ENCODE measurements at places on chromosomes 4 and X.

DNA sequence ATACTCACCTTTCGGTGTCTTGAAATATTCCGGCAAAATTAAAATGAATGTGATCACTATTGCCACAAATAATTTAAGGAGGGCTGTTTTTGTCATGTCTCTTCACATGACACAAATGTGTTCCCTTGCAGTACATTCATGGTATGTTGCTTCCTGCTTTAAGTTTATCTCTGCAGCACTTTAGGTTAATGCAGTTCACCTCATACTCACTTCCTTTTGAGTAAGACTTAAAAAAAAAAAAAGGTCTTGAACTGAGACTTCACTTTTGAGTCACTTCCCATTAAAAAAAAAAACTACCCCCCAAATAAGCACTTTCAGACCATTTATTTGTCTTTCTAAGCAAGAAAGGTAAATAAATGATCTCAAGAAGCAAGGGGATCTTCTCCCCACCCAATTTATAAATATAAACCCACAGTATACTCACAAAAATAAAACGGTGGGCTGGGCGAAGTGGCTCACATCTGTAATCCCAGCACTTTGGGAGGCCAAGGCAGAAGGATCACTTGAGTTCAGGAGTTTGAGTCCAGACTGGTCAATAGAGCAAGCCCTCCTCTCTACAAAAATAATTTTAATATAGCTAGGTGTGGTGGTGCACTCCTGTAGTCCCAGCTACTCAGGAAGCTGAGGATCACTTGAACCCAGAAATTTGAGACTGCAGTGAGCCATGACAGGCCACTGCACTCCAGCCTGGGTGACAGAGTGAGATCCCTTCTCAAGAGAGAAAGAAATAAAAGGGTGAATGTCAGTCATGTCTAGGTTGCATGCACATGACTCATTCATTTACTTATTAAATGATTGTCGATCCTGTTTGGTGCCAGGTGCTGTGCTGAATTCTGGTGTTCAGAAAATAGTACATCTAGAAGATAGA lies at the start of gene TMEM156:
Gene TMEM156, minus strand, starts transcription at position 192 of the 868 bp plus-strand sequence. Its CDS starts 96 bp downstream, at position 96.
- peak; percentile 52 for DNase-seq

DNA sequence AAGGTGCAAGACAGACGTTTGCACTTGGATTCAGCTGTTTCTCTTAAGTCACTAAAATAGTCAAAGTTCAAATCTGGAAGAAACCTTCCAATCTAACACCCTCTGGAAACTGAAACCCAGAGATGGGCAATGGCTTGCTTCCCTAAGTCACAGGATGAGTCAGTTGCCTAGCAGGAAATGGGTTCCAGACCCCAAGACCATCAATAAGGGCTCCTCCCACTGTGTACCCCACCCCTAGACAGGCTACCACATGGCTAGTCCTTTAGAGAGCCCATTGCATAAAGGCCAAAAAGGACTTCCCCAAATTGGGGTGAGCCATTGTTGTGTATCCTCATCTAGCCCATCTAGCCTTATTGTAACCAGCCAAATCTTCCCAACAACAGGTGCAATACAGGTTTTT lies 216.2 kb downstream of the HS6ST2 start:
- DNase-seq: no peak

GRCh38 chr4:15420642-15421041 lies 7.2 kb upstream of the C1QTNF7 start:
- DNase-seq: peak; percentile 61

GRCh38 chrX:134669378-134670098 lies 11.3 kb upstream of the PLAC1 start:
- peak; percentile 96 for DNase-seq

DNA sequence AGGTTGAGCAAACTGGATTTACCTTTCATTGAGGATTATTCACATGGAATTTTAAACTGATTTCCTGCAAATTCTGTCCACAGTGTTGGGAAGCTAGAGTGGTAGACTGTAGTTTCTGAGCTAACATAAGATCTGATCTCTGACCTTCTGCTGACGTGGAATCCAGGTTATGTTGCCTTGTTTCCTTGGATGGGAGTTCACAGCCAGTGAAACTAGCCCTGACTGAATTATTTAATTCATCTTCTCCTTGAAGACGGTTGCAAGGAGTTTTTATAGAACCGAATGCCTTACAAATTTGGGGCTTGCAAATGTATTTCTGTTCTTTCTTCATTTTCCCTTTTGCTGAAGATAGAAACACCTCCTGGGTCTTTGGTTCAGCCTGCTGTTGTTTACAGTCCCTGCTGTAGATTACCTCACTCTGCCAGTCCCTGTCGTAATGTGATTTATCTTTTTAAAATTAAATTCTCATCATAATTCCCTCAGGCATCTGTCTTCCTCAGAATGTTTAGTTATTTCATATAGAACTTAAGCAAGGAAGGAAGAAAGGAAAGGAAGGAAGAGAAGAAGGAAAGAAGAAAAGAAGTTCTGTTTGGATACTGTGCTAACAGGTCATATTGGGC lies 113.9 kb downstream of the CEP135 start:
- DNase-seq: no peak

DNA sequence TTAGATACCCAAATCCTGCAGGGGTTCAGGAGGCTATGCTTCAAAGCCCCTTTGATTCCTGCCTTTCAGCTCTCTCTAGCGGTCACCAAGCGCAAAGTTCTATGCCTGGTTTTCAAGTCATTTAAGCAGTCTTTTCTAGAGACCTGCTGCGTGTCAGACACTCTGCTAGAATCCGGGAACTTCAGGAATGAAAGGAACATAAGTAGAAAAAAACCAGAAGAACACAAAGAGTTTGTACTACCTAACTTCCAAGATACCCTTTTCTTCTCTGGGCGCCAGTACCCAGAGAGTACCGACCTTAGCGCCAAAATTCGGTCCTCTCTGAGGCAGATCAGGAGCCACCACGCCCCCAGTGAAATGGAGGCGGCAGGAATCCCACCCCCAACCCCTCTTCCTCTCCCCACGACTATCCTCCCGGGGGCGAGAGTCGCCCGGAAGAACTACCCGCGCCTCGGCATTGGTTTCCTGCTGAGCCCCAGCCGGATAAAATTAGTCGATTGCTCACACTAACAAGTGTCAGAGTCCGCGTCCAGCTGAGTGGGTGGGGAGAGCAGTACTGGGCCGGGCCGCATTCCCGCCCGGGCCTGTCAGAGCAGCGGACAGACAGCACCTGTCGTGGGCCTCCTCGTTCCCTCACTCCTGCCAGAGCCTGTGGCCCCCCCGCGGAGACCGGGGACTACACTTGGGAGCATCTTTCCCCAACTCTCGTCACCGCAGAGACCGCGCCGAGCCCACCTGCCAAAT lies 78.8 kb downstream of the RLIM start:
- peak; percentile 73 for DNase-seq
